CD4-positive, alpha-beta T cell treated with Interleukin-4 for 4 hours (primary cell): ENCODE measurements at places on chromosomes 5 and 9.

DNA sequence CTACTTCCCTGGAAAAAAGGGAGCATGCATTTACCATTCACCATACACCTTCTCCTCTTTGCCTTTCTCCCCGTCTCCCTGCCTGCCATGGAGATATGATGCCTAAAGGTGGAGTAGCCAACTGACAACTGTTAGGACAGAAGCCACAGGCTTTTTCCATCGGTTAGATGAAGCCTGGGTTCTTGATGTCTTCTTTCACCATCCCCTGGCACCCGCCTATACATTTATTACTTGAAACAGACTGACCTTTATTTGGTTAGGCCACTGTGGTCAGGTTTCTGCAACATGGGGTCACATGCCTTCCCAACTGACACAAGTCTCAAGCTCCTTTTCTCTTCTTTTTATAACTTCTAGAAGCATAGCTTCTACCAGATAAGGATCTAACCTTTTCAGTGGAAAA, 7.1 kb downstream of the LCP2 start:
- DNase-seq, result no peak

GRCh38 chr5:141785135-141785534, 93.1 kb downstream of the PCDH1 start:
- DNase-seq, result no peak

- no peak for DNase-seq
Observed at GRCh38 chr5:134523543-134524271, 1.8 kb upstream of the JADE2 start.

- no peak for DNase-seq
Observed at GRCh38 chr9:27627188-27627564, 53.9 kb upstream of the C9orf72 start.

DNA sequence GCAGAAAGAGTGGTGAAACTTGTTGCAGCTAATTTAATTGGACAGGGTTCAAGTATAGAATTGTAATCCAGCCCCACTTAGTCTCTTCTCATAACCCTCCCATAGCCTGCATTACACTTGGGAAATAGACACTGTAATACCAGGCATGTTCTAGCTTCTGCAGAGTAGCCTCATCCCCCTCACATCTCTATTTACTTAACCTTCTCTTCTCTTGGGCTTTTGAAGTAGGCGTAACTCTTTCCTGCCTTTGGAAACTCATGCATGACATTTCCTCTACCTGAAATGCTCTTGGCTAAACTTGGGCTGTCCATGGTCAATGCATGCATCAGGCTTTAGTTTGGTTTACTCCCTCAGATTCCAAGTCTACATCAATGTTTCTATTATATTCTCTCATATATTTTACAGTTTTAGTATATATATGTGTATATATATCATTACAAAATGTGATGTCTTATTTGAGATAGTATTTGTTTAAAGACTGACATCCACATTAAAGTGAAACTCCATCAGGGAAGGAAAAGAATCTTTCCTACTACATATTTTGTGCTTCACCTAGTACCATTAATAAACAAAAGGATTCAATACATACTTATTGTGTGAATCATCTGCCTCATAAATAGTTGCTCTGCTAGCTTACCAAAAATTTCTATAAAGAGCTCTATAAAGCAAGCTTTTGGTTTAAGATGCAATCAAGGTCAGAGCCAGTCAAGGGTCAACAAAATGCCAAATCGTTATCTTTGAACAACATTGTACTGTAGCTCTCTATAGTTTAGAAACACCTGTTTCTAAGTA, 1158.0 kb downstream of the MAT2B start:
- DNase-seq, result no peak

- no peak for DNase-seq
Observed at GRCh38 chr5:176823869-176824412, 13.6 kb downstream of the UNC5A start.

DNA sequence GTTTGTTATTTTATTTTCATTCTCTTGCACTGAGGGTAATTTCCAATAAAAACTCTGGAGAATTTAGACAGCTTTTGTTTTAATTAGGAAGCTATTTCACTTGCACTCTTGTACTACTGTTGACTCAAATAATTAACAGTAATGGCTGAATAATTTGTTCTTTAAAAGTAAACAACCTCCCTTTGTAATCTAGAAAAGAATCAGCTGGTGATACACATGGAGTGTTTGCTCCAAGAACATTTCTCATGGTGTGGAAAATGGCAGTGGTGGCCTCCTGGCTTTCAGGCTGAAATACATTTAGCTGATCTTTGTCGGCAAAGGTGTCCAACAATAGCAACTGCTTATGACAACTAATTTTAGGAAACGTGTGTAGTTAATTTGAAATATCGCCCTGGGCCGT, 129.4 kb downstream of the C9orf152 start:
- no peak for DNase-seq

DNA sequence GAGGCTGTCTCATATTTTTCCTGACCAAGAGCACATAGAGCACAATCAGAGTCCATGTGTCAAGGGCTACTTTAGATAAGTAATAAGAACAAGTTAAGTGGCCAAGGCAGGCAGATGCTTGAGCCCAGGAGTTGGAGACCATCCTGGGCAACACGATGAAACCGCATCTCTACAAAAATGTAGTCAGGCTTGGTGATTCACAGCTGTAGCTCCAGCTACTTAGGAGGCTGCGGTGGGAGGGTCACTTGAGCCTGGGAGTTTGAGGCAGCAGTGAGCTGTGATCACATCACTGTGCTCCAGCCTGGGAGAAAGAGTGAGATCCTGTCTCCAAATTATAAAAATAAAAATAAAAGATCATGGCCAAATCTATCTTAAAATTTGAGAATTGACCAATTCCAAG, 767.9 kb upstream of the CTNND2 start:
- no peak for DNase-seq

- DNase-seq, result no peak
Observed at GRCh38 chr9:19231126-19231903, 822 bp downstream of the DENND4C start.

DNA sequence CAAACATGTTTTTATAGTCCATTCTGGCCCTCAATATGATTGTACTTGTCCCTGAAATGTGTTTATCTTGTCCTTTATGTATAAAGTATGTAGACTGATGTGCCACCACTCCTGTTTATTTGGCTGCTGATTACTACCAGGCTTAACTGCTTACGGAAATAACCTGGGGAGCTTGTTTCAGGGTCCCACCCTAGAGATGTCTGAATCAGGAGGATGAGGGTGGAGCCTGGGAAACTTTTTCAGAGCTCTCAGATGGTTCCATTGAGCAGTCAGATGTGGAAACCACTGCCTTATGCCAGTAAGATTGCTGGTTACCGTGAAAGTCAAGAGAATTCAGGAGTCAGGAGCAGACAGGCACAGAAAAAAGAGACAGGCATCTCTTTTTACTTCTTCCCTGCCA, 19.2 kb downstream of the SLC23A1 start:
- DNase-seq, result no peak

- no peak for DNase-seq
Observed at GRCh38 chr9:123556464-123557435, 200.8 kb downstream of the CRB2 start.

- no peak for DNase-seq
Observed at GRCh38 chr9:132068605-132069004, 11.1 kb downstream of the MED27 start.
